ENCODE measurements at places on chromosomes 7 and 10. TPM values are rescaled to one million over a fixed set of nuclear protein-coding genes. Genes with fewer than 3 reads are reported as not detected.
A peak's percentile ranks its signal among the peaks of the same experiment; 100 is the strongest.

DNA sequence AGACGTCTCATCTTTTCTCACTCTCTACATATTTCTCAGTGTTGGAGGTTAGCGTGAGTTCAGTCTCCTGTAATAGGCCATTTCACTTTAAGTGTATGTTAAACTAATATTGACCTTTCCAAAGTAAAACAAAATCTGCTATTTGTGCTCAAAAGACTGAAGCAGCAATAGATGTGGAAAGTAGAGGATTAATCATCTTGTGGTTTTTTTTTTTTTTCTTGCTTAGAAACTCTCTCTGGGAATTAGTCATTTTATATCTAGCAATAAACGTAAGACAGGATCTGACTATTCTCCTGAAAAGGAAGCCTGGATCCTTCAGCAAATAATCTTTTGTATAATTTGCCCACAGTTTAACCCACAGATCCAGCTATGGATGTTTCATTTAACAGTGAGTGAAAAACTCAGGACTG, 81.7 kb downstream of the NRP1 start:
- H3K27ac ChIP-seq = no peak overlapping the region
- no peaks in the 10 kb centered on the region for H3K27me3 ChIP-seq

DNA sequence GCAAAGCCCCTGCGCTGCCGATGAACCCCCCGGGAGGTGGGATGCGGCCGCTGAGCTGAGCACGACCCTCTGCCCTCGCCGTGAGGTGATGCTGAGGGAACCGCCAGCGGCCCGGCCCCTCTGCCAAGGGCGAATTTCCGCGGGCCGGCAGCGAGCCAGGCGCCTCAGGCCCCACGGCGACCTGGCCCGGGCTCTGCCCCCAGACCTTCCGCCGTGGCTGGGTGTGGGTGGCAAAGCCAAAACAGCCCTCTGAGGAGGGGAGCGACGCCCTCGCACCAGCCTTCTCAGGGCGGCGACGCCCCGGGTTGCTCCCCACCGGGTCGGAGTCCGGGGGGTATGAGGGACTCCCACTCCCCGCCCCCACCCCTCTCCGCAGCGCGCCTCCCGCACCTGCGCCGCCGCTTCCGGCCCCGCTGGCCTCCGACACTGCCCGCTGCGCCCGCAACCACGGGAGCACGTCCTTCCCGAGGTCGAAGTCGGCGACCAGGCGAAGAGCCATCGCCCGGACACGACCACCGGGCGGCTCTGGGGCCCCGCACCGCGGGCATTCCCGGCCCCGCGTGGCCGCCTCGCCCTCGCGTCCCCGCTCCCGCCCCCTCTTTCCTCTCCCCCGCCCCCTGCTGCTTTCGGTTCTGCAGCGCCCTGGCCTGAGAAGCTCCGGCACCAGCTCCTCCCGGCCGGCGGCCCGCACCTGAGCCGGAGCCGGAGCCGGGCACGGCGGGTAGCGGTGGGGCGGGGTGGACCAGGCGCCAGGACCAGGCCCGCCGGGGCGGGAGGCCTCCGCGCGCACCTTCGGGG, at the start of gene GSAP:
TSS of gene GSAP (minus strand) at position 527 of the 798 bp plus-strand sequence. CDS start at position 499, 28 bp downstream.
- peak within 1 kb of the TSS; percentile 29 for H3K27ac ChIP-seq
- H3K4me3 ChIP-seq = peak within 1 kb of the TSS; percentile 74
- no peaks in the 10 kb centered on the region for H3K4me1 ChIP-seq
- no peaks in the 10 kb centered on the region for H3K36me3 ChIP-seq
- H3K27me3 ChIP-seq = no peaks in the 10 kb centered on the region
- DNase-seq = peak; percentile 84

Gene HEPACAM2
- not detected for total RNA-seq

Gene GLI3
- 34.9 TPM for total RNA-seq

DNA sequence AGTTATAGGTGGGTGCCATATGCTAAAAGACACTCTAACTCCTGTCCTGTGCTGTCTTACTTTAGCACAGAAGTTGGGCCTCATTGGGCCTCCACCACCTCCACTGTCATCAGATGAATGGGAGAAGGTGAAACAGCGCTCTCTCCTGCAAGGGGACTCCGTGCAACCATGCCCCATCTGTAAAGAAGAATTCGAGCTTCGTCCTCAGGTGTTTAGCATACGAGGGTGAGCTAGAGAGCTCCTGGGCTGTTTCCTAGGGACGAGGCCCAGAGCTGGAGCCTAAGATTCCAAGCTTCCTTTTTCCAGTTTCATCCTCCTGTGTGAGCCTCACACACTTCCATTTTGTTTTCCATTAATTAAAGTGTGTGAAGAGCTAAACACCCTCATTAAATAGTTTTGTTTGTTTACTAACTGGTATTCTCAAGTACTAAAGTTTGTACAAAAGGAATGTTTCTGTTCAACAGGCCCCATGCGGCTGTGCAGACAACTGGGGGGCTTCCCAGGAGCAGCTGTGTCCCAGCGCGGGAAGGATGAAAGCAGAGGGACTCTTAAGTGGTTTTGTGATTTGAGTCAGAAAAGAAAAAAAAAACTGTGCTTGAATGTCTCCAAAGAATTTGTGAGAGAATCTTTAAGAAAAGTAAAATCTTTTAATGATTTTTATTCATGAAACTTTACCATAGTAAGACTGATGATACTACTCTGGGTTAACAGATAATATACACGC, 14.1 kb downstream of the RNF32 start:
- DNase-seq = no peak
- H3K36me3 ChIP-seq = no peaks in the 10 kb centered on the region
- no peak overlapping the region for H3K4me3 ChIP-seq

Gene LRRD1
- total RNA-seq = not detected

DNA sequence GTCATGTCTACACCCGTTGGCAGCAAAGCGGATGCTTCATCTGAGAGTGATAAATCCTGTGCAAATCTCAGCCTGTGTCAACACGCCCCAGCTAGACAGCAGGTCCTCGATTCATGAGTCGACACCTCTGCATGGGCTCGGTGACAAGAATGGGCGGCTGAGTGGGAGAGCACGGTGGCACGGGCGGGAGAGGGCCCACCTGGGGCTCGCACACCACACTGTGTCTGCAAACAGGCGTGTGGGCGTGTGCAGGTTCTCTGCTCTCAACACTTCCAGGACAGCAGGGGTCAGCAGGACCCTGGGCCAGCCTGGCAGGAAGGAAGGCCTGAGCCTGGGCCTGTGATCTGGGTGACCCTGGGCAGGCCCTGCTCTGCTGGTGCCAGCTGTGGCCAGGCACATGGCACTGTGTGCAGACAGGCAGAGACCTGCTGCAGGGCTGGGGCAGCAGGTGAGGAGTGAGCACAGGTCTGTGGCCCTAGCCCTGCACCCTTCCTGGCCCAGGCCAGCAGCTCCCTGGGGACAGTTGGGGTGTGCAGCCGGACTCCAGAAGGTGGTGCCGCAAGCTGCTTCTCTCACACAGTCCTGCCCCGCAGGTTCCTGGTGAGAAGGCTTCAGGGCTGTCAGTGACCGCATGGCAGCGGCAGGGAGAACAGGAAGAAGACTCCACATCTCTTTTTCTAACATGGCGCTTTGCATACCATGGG, 216.4 kb downstream of the ELFN1 start:
- H3K27me3 ChIP-seq = no peaks in the 10 kb centered on the region
- H3K4me1 ChIP-seq = no peaks in the 10 kb centered on the region
- H3K27ac ChIP-seq = no peak overlapping the region
- no peak for DNase-seq

DNA sequence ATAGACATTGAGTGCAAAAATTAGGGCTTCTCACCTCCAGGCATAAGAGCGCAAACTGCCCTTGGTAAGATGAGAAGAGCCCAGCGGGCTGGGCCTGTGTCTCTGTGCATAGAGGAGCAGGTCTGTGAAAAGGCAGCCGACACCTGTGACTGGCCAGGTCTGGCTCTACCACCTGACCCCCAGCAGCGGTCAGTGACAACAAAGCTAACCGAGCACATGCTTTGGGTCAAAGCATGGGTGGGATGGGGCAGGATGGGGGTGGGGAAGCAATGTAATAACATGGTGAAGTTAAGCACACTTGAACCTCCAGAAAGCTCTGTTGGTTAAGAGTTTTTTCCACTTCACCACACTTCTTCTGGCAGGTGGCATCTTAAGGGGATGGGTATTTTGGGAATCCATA, 29.3 kb downstream of the CYTH3 start:
- DNase-seq = no peak
- H3K4me1 ChIP-seq = peaks cover 5% of the 10 kb centered on the region
- H3K36me3 ChIP-seq = no peaks in the 10 kb centered on the region
- no peak overlapping the region for H3K4me3 ChIP-seq

Gene TACC2
- total RNA-seq = 60.7 TPM

Gene IGFBP1
- not detected for total RNA-seq

Measured in aorta (tissue), 5 donors.